Mucosa of descending colon (tissue), 3 donors: ENCODE measurements at places on chromosomes 12 and 14. TPM values are rescaled to one million over a fixed set of nuclear protein-coding genes. Genes with fewer than 3 reads are reported as not detected.

DNA sequence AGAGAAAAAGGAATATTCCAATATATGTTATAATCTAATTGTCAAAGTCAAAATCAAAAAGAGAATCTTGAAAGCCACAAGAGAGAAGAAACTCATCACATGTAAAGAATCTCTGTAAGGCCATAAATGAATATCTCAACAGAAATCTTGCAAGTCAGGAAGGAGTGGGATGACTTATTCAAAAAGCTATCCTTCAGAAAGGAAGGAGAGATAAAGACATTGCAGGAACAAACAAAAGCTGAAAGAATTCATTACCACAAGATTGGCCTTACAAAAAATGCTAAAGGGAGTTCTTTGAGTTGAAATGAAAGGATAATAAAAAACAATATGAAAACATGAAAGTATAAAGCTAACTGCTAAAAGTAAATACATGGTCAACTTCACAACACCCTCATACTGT, 286.8 kb downstream of the LRIG3 start:
- no peak for DNase-seq

GRCh38 chr12:63922474-63922873, 78.0 kb downstream of the SRGAP1 start:
- no peak for DNase-seq

- no peak for DNase-seq
Observed at GRCh38 chr12:67436230-67436629, 167.1 kb downstream of the CAND1 start.

- no peak for DNase-seq
Observed at GRCh38 chr12:41940571-41940970, 204.1 kb downstream of the GXYLT1 start.

The IFNG-AS1 gene
- total RNA-seq: 0.17 TPM

DNA sequence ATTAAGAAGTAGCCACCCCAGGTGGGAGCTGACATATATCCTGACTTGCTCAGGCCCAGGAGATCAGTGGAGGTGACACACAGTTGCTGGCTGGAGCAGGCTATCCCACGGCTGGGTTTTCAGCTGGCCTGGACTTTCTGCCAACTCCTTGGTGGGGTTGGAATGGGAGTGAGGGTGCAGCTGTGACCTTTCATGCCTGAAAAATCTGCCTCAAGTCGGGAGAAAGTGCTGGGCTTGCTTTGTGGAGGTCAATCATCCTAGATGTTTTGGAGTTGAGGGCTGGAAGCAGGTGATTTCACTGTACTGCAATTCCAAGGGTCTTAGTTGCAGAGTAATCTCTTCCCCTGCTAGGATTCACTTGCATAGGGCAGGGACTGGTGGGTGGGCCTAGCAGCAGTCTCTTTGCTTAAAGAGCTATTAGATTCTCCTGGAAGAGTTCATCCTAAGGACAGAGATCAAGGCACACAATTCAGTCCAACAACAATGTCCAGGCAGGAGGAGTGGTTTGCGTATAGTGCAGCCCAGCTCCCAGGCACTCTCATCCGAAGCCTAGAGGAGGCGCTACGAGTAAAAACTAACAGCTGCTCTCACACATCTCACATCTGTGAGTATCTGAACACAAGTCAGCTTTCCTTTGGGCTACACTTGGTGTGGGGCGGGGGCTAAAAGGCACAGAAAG, 98.1 kb downstream of the GAS2L3 start:
- no peak for DNase-seq

GRCh38 chr14:28766469-28766955, at the start of gene FOXG1:
TSS of gene FOXG1 (plus strand) at chr14:28766787. CDS start at chr14:28767280, 493 bp downstream.
- DNase-seq: no peak

The AQP2 gene
- total RNA-seq: not detected

DNA sequence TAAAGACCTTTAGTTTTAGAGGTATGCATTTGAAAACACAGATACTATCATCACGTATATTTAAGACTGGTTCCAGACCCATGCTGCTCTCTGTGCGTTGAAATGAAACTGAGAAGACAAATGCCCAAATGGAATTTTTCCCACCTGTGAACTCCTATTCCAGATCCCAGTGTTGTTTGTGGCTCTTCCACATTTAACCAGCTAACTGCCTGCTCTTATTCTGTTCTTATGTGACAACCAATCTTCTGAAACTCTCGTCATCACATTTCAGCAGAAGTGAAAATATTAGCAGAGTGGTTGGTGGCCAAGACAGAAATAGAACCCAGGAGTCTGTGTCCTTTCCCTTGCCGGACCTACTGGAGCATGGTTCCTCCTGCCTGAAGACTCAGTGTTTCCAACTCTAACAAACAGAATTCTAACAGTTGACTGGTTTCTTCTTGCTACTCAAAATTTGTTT, 460.2 kb downstream of the RAD51B start:
- no peak for DNase-seq

GRCh38 chr12:69929125-69929524, 104.1 kb downstream of the MYRFL start:
- DNase-seq: no peak

DNA sequence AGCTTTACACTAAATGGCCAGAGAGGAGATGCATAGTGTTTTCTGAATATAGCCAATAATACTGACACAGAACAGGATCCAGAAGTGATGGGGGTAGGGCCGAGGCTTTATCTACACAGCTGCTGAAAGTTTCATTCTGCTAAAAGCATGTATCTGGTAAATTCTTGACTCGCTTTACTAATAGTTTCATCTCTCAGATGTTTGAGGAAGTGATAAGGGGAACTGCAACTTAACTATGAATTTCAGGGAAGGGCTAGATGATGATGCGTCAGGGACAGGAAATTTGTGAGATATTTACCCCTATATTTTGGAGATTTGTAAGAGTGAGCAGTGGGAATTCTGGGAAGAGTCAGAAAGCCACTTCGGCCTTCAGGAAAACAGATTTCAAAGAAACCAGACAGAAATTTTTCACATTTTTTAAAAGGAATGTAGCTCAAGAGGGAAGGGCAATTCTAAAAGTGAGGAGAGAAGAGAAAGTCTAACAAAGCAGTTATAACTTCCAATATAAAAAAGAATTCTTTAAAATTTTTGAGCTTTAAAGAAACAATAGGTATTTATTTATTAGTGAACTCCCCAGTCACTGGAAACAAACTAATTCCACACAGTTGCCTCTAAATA, 243.1 kb downstream of the BCAT1 start:
- no peak for DNase-seq

DNA sequence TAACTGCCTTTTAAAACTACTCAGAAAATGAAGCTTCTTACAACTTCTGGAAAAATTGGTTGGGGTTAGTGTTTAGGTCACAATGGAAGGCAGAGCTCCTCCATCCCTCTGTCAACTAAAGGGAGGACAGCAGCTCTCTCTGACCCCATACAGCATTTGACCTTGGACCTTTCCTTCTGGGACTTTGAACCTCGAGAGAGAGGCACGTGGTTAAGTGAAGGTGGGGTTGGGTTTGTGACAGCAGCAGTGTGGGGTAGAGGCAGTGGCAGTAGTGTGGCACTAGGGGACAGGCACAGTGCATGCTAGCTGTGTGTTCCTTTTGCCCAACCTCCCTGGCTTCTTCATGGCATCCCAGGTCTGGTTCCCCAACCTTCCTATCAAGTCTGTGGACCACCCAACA, 9.4 kb upstream of the C12orf75 start:
- DNase-seq: no peak

GRCh38 chr12:56162468-56163290, 4.5 kb downstream of the MYL6 start:
- DNase-seq: no peak

- DNase-seq: no peak
Observed at GRCh38 chr12:91954326-91954725, 191.3 kb downstream of the BTG1 start.

DNA sequence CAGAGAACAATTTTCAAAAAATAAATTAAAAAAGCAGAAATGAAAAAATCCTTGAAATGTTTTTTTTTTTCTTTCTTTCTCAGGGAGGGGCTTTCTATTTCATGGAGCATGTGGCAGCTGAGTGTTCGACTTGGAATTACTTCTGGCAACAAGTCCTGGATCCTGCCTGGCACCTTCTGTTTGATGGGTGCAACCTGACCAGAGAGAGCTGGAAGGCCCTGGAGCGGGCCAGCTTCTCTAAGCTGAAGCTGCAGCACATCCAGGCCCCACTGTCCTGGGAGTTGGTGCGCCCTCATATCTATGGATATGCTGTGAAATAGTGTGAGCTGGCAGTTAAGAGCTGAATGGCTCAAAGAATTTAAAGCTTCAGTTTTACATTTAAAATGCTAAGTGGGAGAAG, 22.5 kb upstream of the HIGD1C start:
- no peak for DNase-seq

DNA sequence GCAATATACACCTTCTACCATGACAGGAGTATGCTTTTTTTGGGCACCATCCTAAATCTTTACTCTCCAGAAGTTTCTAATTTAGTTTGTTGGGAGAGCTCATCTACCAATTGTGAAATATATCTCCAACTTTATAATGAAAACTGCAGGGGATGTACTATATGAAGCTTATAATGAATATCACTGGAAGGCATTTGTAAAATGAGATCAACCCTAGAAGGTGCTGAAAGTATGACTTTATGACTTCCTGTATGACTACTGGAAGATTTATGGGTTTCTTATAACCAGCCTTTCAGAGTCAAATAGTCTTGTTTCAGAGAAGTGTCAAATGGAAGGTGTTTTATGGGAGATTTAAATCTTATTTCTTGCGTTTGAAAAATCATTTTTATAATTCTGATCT, 122.9 kb downstream of the MYRFL start:
- no peak for DNase-seq

The FAM222A gene
- total RNA-seq: 3.5 TPM

GRCh38 chr12:12350868-12351463, 924 bp upstream of the MANSC1 start:
- DNase-seq: no peak

The BMAL2 gene
- total RNA-seq: 3.6 TPM

GRCh38 chr12:94308612-94309011, 151.1 kb downstream of the CEP83 start:
- no peak for DNase-seq

GRCh38 chr14:62692490-62693106, 352.7 kb downstream of the KCNH5 start:
- DNase-seq: no peak

DNA sequence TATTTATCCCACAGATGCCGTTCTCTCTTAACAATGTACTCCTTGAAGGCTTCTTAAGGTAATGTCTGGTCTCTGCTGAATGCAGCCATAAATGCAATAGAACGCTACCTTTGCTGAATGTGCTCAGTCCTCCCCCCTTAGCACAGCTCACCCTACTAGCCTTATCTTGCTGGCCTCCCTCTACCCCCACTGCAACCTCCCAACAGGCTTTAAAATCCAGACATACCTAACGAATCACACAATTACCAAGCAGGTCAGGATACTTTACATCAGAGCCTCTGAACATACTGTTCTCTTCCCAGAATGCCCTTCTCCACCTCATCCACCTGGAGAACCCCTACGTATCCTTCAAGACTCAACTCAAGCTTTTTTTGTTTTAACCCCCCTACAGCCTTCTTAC, 51.0 kb upstream of the CRADD start:
- DNase-seq: no peak

GRCh38 chr12:8676651-8677050, 14.0 kb upstream of the MFAP5 start:
- DNase-seq: no peak

The CELA1 gene
- not detected for total RNA-seq

GRCh38 chr12:65232476-65233077, 45.9 kb upstream of the MSRB3 start:
- no peak for DNase-seq

DNA sequence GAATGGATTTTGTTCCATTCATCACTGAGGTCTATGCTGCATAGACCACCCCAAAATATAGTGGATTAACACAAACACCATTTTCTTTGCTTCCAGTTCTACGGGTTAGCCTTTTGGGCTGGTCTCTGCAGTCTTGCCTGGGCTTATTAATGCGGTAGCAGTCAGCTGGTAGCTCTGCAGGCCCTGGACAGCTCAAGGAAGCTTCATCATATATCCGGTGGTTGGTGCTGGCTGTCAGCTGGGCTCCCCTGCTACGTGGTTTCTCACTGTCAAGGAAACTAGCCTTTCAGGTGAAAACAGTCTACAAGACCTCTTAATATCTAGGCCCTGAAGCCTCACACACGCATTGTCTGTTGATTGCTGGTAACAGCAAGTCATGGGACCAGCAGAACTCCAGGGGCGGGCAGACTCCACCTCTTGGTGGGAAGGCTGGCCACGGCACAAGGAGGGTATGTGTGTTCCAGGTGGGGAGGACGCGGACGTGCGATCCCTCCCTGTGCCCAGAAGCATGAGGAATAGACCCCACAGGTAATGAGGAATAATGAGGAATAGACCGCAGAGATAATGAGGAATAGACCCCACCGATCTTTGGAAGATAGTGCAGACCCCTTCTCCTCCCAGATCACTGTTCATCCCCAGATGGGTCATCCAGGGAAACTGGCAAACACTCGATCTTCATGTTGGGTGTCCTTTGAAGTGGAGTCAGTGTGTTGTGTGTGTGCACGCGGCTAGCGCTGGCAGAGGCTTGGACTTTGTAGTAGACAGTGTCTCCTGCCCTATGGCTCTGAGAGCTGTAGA, 13.3 kb downstream of the TSPAN9 start:
- DNase-seq: no peak

The CCDC88C gene
- total RNA-seq: 56.6 TPM
